ENCODE measurements at places on chromosomes 16 and 17.

- no peak for DNase-seq
Measured at GRCh38 chr17:35866341-35866950, 2.2 kb downstream of the HEATR9 start.

DNA sequence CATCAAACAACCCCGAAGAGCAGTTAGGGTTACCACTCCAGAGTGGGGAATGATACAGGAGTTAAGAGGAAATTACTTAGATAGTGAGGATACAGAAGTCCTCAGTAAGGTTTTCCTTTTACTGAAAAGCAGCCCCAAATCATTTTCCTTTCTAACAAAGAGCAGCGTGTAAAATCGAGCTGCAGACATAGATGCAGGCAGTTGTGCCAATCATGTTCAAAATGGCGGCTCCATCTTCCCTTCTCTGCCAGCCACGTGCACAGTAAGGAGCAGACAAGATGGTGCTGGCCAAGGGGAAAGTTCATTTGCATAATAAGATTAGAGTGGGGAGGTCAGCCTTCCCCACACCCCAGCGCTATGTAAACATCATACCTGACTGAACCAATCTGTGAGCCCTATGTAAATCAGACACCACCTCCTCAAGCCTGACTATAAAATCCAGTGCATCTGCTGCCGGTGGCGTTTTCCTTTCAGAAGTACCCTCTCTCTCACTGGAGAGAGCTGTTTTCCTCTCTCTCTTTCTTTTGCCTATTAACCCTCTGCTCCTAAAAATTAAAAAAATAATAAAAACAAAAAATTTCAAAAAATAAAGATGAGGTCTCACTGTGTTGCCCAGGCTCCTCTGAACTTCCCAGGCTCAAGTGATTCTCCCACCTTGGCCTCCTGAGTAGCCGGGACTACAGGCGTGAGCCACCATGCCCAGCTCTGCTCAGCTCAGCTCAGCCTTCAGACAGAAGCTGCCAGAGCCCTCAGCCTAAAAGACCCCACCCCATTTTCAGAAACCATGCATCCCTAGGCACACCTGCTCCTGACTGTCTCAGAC, 2.6 kb upstream of the SRL start:
- DNase-seq, result no peak

DNA sequence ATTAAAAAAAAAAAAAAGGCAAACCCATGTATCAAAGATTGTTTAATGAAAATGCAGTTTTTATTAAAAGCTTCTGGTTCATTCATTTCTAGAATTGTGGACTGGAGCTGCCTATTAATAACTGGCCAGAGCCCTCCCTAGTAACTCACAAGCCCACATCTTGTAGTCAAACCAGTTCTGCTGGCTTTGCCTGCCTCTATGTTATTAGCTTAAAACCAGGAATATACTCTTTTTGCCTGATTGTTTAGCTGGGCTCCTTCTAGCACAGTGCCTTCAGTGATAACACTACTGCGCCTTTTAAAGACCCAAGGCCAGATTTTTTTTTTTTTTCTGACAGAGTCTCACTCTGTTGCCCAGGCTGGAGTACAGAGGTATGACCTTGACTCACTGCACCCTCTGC, 26.0 kb downstream of the TAC4 start:
- no peak for DNase-seq

DNA sequence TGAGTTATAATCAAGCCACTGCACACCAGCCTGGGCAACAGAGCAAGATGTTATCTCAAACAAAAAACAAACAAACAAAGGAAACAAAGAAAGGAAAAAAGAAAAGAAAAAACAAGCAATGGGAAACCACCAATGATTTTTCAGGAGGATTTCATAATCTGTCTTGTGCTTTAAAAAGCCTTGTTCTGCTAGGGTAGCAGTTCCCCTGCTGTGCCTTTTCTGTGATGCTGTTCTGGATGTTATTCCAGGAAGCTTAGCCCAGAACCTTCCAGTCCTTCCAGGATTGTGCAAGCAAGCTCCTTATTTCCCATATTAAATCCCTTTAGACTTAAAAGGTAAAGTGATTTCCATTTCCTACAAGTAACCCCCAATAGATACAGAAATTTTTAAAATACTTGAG, 171.1 kb downstream of the ABCC12 start:
- no peak for DNase-seq

DNA sequence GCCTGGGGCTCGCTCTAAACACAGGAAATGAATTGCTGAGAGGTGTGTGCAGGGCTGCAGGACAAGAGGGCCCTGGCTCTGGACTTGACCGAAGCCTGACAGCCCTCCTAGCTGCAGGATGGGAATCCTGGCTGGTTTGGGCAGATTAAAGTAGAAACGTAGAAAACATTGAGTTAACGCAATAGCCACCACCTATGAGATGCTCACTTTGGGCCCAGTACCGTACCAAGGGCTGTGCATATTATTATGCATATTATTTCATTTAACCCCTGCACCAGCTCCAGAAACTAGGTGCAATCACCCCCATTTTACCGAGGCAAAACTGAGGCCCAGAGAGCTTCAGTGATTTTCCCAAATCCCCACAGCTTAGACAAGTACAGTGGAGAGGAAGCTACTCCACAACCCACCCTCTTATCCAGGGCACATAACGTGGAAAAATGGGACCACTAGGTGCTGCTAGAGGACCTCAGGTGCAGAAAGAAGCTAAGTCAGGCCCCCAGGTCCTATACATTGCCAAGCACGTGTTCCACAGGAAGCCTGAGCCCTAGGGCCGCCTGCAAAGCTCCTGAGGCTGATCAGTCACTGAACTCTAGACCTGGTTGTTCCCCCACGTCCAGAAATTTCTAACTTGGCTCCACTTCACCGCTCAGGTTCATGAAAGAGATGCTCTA, 79.2 kb downstream of the MYH11 start:
- no peak for DNase-seq

DNA sequence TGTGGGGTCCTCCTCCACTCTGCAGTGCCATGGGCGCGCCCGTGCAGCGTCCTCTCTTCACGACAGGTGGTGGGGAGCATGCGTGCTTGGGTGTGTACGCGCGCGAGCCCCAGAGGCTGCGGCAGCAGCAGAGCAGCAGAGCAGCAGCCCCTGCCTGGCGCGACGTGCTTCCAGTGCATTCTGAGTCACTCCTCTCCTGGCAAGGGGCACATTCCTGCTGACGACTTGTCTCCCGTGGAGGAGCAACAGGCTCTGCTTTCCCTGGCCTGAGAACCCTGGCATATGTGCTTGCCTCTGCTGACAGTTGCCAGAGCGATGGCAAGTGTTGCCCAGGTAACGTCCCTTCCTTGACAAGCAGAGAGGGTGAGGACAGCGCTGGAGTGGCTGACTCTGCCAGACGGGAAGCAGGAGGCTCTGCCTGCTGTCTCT, 133.8 kb upstream of the PLCG2 start:
- DNase-seq, result no peak

DNA sequence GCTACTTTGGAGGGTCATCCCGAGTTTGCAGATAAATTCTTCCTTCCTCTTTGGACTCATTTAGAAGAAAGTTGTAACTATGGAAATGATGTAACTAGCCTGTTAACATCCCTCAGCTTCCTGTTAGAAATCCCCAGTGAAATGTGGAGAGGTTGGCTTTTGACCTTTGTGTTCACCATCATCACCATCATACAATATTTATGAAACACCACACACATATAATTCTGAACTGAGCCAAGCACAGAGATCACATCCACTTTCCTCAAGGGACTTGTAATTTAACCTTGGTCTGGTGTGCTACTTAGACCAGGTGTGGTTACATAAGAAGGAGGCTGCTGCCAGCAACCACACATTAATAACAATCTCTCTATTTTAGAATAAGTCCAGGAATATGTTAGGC, 2.5 kb downstream of the CAPNS2 start:
- DNase-seq, result no peak

GRCh38 chr17:29608986-29609385, 13.7 kb downstream of the CORO6 start:
- no peak for DNase-seq

DNA sequence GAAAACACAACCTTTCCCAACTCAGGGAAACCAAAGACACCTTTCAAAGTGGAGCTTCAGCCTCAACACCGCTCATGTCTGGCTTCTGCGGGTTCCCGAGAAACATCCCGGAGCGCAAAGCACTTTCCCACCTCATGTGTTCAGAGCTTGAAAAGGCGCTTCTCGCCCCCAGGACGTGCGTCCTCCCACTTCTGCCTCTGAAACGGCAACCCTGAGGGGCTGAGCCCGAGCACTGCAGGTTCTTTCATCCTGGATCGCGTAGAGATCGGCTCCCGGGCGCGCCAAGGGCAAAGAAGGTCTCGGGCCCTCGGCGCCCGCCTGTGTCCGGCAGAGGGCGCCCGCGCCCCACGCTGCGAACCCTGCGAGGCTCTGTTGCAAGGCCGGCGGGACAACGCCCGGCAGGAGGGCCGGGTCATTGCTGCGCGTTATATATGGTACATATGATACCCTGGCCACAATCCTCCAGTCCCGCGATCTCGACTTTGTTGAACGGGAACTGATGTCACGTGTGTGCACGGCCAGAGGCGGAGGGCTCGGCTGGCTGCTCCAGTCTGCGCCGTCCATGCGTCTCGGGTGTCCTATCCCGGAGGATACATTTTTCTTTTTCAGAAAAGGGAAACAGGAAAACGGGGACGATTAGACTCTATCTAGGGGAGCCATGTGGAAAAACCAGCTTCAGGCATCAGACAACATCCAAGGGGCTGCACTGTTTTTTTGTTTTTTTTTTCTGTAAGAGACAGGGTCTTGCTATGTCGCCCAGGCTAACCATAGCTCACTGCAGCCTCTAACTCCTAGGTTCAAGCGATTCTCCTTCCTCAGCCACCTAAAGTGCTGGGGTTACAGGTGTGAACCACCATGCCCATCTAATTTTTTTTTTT, 19.1 kb downstream of the COQ7 start:
- peak; percentile 64 for DNase-seq

DNA sequence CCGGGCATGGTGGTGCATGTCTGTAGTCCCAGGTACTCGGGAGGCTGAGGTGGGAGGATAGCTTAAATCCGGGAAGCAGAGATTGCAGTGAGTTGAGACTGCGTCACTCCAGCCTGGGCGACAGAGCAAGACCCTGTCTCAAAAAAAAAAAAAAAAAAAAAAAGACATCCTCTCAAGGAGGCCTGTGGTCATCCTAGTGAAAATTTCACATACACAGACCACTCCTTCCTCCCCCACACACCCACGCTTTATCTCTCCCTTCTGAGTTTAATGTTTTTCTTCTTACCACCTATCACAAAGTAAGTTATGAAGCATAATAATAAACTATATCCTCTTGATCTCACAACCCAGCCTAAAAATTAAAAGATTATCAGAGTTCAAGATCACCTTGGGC, 1.3 kb upstream of the NOL11 start:
- no peak for DNase-seq

DNA sequence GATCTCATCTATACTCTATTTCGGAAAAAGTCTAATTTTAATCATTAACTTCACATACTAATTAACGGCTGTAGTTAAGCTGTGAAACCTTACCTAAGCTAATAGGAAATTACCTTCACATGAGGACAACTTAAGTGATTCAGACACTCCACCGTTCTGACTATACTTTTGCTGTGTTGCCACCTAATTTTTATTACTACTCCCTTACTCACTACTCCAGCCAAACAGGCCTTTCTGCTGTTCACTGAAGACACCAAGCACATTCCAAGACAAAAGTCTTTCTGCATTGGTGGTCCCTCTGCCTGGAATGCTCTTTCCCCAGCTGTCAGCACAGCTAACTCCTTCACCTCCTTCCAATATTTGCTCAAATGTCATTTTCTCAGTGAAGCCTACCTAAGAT, 1.3 kb downstream of the CMTR2 start:
- DNase-seq, result no peak

- DNase-seq, result no peak
Measured at GRCh38 chr17:6870841-6871240, 39.3 kb upstream of the TEKT1 start.

GRCh38 chr17:79829004-79829403, 10.2 kb downstream of the CBX4 start:
- DNase-seq, result no peak

DNA sequence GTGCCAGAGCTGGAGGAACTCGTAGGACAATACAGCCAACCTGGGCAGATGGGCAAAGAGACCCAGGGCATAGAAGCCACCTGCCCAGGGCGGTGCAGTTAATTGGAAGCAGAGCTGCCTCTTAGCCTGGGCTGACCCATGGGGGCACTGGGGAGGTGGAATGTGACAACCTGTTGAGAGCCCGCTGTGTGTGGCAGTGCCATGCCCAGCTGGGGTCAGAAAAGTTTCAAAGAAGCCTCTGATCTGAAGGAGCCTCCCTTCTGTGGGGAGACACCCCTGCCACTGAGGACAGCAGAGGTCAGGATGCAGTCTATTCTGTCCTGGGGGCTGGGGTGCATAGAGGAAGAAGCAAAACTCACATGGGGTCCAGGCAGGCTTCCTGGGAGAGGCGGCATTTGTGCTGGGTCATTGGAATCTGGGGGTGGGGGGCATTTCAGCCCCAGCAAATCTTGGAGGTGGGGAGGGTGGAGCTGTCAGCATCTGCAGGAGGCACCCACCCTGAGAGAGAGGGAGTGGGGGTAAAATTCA, 176.1 kb upstream of the CIBAR2 start:
- no peak for DNase-seq

- no peak for DNase-seq
Measured at GRCh38 chr17:13694934-13695333, 93.2 kb upstream of the HS3ST3A1 start.

GRCh38 chr16:58418601-58419000, 26.3 kb downstream of the GINS3 start:
- DNase-seq, result no peak

Data from activated T-helper 1 cell treated with Interleukin-2 at 50 U/mL for 16 hours (primary cell).